Esophagus mucosa (tissue), 1 donor: ENCODE measurements at places on chromosomes 7 and 10. TPM values are rescaled to one million over a fixed set of nuclear protein-coding genes. Genes with fewer than 3 reads are reported as not detected.

GRCh38 chr7:126856691-126857291 is 395.9 kb downstream of the GRM8 start:
- ATAC-seq: no peak

DNA sequence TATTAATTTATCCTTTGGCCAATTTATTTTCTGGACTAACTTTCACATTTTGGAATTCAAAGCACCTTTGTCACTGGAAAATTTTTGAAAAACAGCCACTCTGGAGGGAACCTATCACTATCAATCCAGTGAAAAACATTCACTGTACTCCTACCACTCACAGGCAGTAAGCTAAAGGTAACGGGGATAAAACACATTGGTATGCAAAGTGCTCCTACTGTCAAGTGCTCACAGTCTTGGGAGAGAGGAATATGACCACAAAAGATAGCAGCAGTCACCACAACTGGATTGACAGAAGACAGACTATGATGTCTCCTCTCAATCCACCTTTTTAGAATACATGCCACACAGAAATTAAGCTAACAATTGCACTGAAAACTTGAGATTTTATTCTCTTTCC is 13.3 kb downstream of the GSAP start:
- ATAC-seq: no peak

DNA sequence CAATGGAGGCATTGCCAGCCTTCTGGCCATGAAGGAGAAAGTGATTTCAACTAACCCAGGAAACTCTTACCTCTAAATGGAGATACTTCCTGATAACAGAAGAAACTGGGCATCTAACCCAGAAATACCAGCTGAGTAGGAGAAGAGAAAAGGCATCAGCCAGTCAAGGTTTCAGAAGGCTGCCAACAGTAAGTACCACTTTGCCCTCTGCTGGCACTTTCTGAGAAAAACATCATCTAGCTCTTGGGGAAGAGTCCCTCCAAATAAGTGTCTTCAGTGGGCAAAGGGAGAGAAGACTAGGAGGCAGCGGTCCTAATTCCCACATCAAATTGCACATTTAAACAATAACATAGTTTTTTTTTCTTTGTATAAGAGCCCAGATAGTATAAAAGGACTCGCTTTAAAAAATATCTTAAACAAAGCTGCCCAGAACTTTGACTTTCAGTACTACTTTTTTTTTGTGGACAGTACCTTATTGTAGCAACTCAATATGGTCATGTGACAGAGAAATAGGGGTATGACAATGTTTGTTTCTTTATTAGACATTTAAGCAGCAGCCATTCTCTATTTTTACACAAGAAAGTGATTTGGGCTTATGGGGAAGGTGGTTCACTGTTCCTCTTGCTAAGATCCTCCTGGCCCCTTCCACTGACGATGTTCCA is 157.3 kb downstream of the CTTNBP2 start:
- peak; percentile 77 for ATAC-seq

DNA sequence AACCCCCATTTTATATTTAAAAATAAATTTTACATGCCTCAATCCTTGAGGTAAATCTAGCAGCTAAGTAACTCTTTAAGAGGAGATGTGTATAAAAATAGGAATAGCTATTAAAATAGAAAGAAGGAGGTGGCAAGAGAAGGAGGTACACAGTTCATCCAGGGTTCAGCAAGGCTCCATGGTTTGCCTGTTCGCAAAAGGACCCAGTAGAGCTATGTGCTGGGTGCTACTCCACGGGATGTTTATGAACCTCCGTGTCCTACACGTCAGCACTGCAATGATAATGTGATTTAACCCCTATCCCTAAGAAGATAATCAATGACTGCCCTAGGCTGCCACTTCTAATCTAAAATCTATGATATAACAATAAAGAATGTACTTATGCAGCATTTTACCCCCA is 926 bp upstream of the DENND11 start:
- ATAC-seq: no peak

GRCh38 chr7:137967143-137968018 is 34.5 kb downstream of the CREB3L2 start:
- ATAC-seq: no peak

- peak; percentile 33 for ATAC-seq
Observed at GRCh38 chr7:22238354-22239311, 118.3 kb downstream of the RAPGEF5 start.

- no peak for ATAC-seq
Observed at GRCh38 chr10:129712000-129712399, 245.0 kb downstream of the MGMT start.

- no peak for ATAC-seq
Observed at GRCh38 chr7:26698194-26698593, 166.2 kb downstream of the SKAP2 start.

- ATAC-seq: no peak
Observed at GRCh38 chr7:84399661-84400060, 205.1 kb upstream of the SEMA3A start.

- ATAC-seq: no peak
Observed at GRCh38 chr7:55349121-55349520, 16.0 kb upstream of the LANCL2 start.

DNA sequence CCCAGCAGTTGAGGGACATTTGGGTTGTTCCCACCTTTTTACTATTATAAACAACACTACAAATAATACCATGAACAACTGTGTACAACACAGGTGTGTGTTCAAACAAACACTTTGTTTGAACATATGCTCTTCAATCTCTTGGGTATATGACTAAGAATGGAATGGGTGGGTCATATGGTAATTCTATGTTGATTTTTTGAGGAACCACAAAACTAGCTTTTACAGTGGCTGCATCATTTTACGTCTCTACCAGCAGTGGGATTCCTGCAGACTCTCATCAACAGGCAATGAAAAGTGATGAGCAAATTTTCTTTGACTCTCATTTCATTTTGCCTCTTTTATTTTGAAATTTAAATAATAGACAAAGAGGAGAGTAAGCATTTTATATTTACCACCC is 116.9 kb upstream of the KLF14 start:
- ATAC-seq: no peak

Gene MSMB
- 0.64 TPM for total RNA-seq

DNA sequence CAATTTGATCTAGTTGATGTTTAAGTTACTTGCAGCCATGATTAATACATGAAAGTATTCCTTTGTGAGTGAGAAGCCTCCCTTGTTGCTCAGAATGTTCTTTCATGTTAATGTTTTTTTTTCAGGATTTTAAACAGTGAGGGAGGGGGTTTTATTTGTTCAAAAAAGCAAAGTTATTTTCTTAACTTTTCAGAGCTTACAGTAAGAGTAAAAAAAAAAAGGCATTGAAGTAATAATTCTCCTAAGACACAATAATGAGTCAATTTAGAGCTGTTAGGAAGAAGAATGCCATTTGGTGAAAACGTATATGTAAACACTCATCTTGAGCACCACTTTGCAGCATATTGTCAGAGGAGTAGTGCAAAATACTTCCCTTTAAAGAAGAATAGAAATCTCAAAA is 105.8 kb downstream of the SEMA3A start:
- ATAC-seq: no peak

- ATAC-seq: peak; percentile 54
Observed at GRCh38 chr10:62374862-62375710, 917 bp downstream of the ZNF365 start.

DNA sequence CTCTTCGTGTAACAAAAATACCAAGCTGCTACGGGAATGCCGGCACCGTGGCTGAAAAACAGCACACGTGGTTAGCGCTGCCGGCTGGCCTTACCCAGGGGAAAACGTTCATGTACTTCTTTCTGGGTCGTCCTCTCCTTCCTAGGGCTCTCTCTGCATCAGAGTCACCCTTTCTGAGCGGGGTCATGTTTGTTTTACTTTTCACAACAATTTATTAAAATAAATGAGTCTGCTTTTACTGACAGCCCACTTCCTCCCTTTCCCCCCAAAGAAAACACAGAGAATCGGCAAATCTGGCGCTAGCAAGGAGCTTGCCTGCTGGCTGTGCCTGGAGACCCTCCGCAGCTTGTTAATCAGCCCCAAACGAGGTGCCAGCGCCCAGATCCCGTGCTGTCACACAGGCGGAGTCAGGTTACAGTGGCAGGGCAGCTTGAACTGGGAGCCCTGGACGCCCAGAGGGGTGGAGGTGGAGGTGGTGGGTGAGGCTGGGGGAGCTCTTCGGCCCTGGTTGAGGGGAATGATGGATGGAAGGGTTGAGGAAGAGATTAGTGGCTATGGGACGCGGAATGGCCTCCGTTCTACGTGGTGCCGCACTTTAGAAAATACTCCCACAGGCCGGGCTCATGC is 162.2 kb upstream of the TNS3 start:
- ATAC-seq: no peak

DNA sequence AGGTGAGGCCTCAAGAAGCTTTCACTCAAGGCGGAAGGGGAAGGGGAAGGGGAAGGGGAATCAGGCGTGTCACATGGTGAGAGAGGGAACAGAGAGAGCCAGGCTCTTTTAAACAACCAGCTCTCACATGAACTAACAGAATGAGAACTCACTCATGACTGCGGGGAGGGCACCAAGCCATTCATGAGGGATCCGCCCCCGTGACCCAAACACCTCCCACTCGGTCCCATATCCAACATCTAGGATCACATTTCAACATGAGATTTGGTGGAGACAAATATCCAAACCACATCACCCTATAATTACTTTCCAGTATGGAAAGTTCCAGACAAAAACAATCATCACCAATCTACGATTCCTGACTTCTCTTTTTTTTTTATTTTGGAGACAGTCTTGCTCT is 22.9 kb downstream of the HIP1 start:
- ATAC-seq: no peak

Gene AOC1
- 6.3 TPM for total RNA-seq
